ENCODE measurements at places on chromosomes 13 and 19. TPM values are rescaled to one million over a fixed set of nuclear protein-coding genes. Genes with fewer than 3 reads are reported as not detected.

The GPR12 gene
- total RNA-seq, result not detected

GRCh38 chr19:12799742-12800465, 1.7 kb downstream of the PRDX2 start:
- no peak for DNase-seq
- peaks cover 28% of the 10 kb centered on the region for H3K4me1 ChIP-seq
- peaks cover 2% of the 10 kb centered on the region for H3K36me3 ChIP-seq
- H3K4me3 ChIP-seq, result peak overlapping the region; percentile 87
- no peaks in the 10 kb centered on the region for H3K27me3 ChIP-seq

- no peak for DNase-seq
- peaks cover 2% of the 10 kb centered on the region for H3K36me3 ChIP-seq
- no peak overlapping the region for H3K27ac ChIP-seq
- H3K4me3 ChIP-seq, result no peak overlapping the region
- H3K27me3 ChIP-seq, result no peaks in the 10 kb centered on the region
Observed at GRCh38 chr13:36360903-36361302, 14.7 kb upstream of the SPART start.

The ZSCAN18 gene
- total RNA-seq, result 91.0 TPM

DNA sequence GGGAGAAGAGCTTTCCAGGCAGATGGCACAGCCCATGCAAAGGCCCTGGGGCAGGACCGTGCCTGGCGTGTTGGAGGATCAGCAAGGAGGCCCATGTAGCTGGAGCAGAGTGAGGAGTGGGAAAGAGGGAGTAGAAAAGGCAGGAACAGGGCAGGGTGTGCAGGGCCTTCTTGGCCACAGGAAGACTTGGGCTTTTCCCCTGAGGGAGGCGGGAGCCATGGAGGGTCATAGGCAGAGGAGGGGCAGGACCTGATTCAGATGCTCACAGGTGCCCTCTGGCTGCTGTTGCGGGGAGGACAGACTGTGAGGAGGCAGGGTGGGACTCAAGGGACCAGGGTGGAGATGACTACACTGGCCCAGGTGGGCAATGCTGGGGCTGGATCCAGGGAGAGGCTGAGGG, 13.8 kb upstream of the PTPRS start:
- no peak for DNase-seq
- H3K27me3 ChIP-seq, result peaks cover 38% of the 10 kb centered on the region
- no peak overlapping the region for H3K4me3 ChIP-seq

The PSG2 gene
- not detected for total RNA-seq

The GTF2F1 gene
- 68.3 TPM for total RNA-seq

DNA sequence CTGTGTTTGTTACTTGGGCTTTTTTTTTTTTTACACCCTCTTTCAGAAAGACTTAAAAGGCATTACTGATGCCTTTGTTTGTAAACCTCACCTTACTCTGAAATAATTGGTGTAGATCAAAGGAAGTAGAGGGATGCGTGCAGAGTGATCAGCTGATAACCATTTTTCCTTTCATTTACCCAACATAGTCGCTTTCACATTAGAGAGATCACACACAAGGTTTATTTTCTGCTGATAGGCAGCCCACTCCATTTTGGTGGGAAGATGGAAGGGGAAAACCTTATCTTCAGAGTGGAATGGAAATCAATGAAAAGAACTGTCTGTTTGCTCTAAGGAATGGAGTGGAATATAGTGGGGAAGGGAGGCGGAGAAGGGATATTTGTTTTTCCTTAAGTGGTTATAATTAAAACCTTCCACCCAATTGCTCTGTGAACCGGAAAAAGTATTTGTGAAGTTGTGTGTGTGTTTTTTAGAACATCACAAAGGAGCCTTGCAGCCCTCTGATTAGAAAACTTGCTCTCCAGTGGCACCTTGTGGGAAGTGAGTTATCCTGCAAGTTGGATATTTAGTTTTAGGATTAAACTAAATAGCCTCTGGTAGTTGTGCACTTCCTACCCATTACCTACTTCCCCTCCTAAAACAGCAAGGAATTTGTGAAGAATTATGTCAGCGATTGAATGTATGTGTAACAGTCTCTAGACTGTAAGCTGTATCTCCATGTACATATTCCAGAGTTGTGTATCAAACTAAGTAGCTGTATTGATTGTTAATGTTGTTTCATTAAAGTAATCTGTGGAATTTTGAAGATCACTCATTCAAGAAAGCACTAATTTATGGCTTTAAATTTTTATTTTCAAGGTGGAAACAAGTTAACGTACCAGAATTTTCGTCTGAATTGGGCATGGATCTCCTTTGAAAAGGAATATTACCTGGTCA, 76.8 kb downstream of the FREM2 start:
- H3K27ac ChIP-seq, result peak overlapping the region; percentile 87
- DNase-seq, result no peak
- peaks cover 12% of the 10 kb centered on the region for H3K36me3 ChIP-seq
- peaks cover 29% of the 10 kb centered on the region for H3K4me1 ChIP-seq
- no peaks in the 10 kb centered on the region for H3K27me3 ChIP-seq
- H3K4me3 ChIP-seq, result peak overlapping the region; percentile 31

GRCh38 chr19:17866312-17866963, 5.3 kb upstream of the SLC5A5 start:
- peaks cover 13% of the 10 kb centered on the region for H3K36me3 ChIP-seq
- no peak overlapping the region for H3K4me3 ChIP-seq
- peaks cover 39% of the 10 kb centered on the region for H3K27me3 ChIP-seq
- DNase-seq, result no peak

GRCh38 chr13:51246025-51246417, 23.8 kb downstream of the FAM124A start:
- H3K4me3 ChIP-seq, result no peak overlapping the region
- no peaks in the 10 kb centered on the region for H3K36me3 ChIP-seq

GRCh38 chr19:14407605-14408484, 11.3 kb downstream of the DDX39A start:
- H3K27ac ChIP-seq, result no peak overlapping the region
- H3K27me3 ChIP-seq, result no peaks in the 10 kb centered on the region
- H3K4me1 ChIP-seq, result peaks cover 11% of the 10 kb centered on the region
- H3K36me3 ChIP-seq, result peaks cover 22% of the 10 kb centered on the region

- no peak overlapping the region for H3K4me3 ChIP-seq
- H3K27me3 ChIP-seq, result peaks cover 12% of the 10 kb centered on the region
- H3K27ac ChIP-seq, result no peak overlapping the region
- no peaks in the 10 kb centered on the region for H3K36me3 ChIP-seq
- H3K4me1 ChIP-seq, result peaks cover 13% of the 10 kb centered on the region
- no peak for DNase-seq
Observed at GRCh38 chr13:26921918-26922317, 161.3 kb upstream of the GPR12 start.

DNA sequence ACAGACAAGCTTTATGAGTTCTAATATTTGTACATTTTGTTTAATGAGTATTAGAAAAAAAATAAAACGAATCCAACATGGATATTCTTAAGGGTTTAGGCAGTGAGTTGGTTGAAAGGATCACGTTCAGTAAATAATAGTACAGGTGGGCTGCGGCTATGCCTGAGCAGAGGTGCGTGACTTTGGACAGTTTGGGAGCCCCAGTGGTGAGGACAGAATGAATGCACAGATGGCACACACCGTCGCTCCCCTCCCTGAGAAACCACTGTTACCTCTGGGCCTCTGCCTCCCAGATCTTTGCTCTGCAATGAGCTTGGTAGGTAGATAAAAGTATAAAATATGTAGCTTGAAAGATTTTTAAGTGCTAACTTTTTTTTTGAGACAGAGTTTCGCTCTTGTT, 153.3 kb downstream of the SIPA1L3 start:
- H3K27ac ChIP-seq, result no peak overlapping the region
- no peak overlapping the region for H3K4me3 ChIP-seq
- no peaks in the 10 kb centered on the region for H3K27me3 ChIP-seq
- H3K36me3 ChIP-seq, result no peaks in the 10 kb centered on the region

- no peak overlapping the region for H3K27ac ChIP-seq
- H3K27me3 ChIP-seq, result no peaks in the 10 kb centered on the region
- no peak for DNase-seq
- no peak overlapping the region for H3K4me3 ChIP-seq
Observed at GRCh38 chr19:28956961-28957360, 256.0 kb downstream of the UQCRFS1 start.

DNA sequence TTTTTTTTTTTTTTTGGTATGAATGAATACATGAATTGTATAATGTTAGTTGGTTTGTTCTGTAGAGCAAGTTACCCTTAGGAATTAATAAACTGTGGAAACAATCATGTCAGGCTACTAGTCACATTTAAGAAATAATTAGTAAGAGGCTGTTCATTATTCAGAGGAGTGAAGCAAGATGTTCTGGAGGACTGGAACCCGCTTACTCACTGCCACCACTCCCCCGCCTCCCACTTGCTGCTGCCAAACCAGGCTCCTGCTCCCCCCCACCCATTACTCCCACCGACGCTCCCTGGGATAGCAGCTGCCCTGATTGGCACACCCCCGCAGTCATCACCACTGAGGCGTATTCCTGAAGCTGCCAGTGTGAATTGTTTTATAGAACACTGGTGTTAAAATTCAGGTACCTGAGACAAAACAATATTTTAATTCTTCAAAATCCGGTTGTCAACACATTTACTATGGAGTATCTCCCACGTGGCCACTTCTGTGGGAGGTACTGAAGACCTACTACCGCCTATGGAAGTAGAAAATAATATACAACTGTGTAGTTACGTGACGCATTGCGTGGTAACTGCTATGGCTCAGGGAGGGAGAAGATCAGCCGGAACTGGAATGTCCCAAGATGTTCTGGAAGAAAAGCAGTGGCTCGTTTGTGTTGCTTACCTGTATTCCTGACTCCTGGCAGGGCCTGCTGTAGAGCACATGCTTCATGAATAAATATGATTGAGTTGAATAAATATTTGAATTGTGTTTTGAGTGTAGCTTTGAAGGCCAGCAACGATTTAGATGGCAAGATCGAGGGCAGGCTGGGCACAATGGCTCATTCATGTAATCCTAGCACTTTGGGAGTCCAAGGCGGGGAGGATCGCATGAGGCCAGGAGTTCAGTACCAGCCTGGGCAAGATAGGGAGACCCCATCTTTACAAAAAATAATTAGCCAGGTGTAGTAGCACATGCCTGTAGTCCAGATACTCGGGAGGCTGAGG, 1.7 kb downstream of the DPY19L3 start:
- H3K36me3 ChIP-seq, result peaks cover 28% of the 10 kb centered on the region
- H3K27ac ChIP-seq, result peak overlapping the region; percentile 91
- peak overlapping the region; percentile 80 for H3K4me3 ChIP-seq

DNA sequence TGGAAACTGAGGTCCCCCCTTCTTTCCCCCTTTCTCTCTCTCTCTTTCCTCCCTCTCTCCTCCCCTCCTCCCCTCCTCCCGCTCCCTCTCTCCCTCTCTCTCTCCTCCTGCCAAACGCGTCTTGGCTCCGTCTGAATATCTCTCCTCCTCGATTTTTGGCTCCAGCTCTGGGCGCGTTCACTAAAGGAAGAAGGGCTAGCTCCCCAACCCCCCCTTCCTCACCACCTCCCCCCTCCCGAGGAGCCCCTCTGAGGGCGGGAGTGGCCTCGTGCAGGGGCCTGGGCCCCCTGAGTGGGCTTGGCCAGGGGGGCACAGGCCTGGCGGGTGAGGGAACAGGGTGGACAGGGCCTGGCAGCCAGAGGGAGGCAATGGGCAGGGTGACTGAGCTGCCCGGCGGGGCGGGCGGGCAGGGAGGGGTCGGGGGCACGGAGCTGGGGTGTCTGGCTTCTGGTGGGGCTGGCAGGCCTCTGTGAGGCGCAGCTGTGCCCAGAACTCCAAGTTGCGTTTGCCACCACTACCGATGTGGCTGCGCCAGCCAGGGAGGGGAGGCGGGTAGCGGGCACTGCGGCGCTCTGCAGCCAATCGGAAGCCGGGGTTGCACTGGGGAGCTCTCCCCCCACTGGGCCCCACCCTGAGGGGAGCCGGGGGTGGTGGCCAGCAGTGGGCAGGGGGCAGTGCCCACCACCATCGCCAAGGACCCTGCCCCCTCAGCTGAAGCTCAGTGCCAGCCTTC, 7.1 kb downstream of the NFIX start:
- peaks cover 86% of the 10 kb centered on the region for H3K27me3 ChIP-seq
- no peak overlapping the region for H3K27ac ChIP-seq
- H3K4me3 ChIP-seq, result no peak overlapping the region
- H3K4me1 ChIP-seq, result peaks cover 7% of the 10 kb centered on the region

- DNase-seq, result no peak
- no peaks in the 10 kb centered on the region for H3K4me1 ChIP-seq
- no peak overlapping the region for H3K4me3 ChIP-seq
- H3K27ac ChIP-seq, result no peak overlapping the region
- no peaks in the 10 kb centered on the region for H3K36me3 ChIP-seq
Observed at GRCh38 chr19:14972676-14973075, 7.0 kb downstream of the SLC1A6 start.

The ZSCAN5A gene
- 14.8 TPM for total RNA-seq

The ANGPTL4 gene
- total RNA-seq, result 2.0 TPM

All from mesothelial cell of epicardium (in vitro differentiated cells).